Esophagus squamous epithelium (tissue), 5 donors: ENCODE measurements at places on chromosomes 6 and 20.

GRCh38 chr6:70129341-70129740 lies 173.5 kb downstream of the COL9A1 start:
- no peak for DNase-seq

- DNase-seq = no peak
Observed at GRCh38 chr6:129598244-129599187, 111.5 kb downstream of the ARHGAP18 start.

DNA sequence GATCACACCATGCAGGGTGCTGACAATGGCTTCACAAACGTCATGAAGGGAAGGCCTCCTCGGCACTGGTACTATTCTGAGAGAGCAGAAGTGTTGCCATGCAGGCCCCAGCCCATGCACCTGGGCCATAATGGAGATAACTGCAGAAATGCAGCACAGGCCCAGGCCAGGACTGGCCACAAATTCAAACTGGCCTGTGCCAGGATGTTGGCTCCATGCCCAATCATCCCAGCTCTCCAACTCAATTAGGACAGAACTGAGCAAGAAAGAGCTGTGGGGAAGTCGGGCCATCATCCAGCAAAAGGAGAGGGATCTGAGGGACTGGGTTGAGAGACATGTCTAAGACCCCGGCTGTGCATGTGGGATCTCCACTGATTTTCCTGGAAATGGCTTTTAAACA lies 48.9 kb upstream of the SYNDIG1 start:
- no peak for DNase-seq

DNA sequence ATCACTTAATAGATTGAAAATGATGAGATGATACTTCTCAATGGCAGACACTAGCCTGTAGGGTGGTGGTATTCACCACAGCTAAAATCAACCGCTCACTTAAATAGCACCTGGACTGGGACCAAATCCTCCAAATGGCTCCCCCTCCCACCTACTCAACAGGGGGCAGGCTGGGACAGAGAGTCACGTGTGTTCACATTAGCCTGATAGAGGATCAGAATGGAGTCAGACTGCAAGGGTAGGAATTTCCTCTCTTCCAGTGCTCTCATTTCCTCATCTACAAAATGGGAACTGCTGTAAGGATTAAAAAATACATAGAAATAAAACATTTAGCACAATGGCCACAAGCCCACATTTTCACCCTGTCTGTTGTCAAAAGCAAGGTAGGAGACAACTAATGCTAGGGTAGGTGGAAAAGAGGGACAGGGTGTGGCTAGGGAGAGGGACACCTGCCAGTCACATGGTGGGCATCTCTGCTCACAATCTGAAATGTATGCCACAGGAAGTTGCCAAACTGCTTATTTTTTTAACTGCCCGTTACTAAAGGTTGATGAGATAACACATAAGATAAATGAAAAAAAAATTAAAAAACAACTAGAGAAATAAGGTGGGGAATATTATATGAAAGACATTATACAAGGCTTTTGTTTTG lies 55.3 kb downstream of the BACH2 start:
- no peak for DNase-seq

DNA sequence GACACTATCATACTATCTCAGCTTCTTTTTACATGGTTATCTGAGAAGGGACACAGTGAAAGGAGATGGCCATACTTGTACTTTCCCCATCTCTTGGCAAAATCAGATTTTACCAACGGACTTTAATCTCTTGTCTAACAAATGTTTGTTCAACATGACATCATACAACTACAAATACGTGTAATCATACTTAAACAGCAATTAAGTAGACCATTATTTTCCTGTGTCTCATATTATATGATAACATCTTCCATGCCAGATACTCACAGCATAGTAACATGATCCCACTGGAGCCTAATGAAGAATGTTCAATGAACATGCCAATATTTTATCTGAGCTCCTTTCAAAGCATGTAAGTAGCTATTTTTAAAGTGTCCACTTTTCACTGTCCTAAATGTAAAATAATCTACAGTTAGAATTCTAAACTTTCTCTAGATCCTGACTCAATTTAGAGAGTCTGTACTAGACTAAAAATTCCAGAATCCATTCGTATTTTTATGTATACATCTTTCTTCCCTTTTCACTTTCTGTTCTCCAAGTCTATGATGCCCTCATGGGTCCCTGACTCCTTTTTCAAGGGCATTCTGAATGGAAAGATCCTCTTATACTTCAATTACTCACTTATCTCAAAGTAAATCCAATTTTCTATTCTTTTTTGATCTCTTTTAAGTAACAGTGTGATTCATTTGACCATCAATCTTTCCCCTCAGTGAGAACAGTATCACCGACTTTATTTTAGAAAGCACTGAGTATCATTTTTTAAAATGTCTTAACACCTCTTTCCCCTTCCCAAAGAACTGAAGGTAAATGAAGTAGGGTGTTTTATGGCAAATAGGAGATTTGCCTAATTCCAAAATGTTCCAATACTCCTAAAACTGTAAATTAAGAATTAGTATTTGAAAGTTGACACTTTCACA lies 133.5 kb downstream of the CDK19 start:
- no peak for DNase-seq

DNA sequence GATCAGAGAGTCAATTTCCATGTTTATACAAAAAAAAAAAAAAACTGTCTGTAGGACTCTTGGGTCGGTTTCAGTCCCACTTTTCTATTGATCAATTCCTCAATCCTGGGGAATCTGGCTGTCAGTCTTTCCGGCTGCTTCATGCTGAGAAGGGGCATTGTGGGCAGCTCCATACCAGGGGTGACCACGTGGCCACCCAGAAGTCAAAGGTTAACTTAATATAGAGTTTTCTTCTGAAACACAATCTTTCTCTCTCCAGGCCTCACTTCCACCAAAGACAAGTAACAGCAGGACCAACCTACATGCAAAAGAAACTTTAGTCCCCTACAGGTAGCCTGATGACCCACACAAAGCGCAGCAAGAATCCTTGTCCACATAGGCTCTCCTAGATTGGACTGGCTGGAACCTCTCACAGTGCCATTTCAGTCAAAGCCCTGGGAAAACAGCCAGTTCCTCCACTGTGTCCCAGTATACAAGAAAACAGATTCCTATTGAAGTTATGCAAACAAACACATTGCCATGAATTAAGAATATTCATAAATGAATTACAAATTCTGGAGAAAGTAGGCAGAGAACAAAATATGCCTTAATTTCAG lies 18.5 kb upstream of the SERPINB9 start:
- no peak for DNase-seq
